ENCODE measurements at places on chromosomes 16 and 17.
A peak's percentile ranks its signal among the peaks of the same experiment; 100 is the strongest.

DNA sequence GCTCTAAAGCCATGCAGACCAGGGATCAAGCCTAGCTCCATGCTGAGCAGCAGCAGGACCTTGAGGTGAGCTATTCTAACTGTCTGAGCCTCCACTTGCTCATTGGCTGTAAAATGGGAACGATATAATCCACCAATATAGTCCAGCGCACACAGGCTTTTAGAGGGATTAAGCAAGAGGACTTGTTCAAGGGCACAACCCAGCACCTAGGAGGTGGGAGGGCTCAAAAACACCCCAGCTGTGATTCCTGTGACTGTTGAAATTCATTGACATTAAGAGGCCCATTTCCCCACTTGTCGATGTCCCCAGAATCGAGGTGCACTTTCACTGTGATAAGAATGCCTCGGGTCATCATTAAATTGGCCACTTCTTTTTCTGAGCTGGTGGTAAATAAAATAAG lies 4.1 kb downstream of the USH1G start:
- H3K27me3 ChIP-seq: peaks cover 65% of the 10 kb centered on the region
- no peak overlapping the region for H3K27ac ChIP-seq
- H3K4me3 ChIP-seq: no peak overlapping the region
- peaks cover 31% of the 10 kb centered on the region for H3K4me1 ChIP-seq
- no peaks in the 10 kb centered on the region for H3K36me3 ChIP-seq

DNA sequence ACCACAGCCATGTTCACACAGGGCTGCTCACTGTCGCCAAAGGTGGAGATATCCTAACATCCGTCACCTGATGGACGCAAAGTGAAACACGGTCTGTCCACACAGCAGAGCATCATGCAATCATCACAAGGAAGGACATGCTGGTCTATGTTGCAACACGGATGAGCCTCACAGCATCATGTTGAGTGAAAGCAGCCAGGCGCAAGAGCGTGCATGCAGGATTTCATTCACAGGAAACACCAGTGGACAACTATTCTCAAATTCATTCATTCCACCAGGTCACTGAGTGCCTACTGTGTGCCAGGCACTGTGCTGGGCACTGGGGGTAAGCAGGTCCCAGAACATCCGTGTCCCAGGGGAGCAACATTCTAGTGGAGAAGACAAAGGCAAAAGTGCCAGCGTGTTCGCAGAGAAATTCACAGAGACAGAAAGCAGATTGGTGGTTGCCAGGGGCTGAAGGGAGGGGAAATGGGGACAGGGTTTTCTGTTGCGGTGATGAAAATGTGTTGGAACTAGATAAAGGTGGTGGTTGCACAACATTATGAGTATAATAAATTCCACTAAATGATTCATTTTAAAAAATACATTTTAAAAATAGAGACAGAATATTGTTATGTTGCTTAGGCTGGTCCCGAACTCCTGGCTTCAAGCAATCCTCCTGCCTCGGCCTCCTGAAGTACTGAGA lies 22.7 kb upstream of the KCNJ12 start:
- DNase-seq: no peak
- H3K4me1 ChIP-seq: no peaks in the 10 kb centered on the region
- H3K4me3 ChIP-seq: no peak overlapping the region
- H3K27me3 ChIP-seq: peaks cover 3% of the 10 kb centered on the region

DNA sequence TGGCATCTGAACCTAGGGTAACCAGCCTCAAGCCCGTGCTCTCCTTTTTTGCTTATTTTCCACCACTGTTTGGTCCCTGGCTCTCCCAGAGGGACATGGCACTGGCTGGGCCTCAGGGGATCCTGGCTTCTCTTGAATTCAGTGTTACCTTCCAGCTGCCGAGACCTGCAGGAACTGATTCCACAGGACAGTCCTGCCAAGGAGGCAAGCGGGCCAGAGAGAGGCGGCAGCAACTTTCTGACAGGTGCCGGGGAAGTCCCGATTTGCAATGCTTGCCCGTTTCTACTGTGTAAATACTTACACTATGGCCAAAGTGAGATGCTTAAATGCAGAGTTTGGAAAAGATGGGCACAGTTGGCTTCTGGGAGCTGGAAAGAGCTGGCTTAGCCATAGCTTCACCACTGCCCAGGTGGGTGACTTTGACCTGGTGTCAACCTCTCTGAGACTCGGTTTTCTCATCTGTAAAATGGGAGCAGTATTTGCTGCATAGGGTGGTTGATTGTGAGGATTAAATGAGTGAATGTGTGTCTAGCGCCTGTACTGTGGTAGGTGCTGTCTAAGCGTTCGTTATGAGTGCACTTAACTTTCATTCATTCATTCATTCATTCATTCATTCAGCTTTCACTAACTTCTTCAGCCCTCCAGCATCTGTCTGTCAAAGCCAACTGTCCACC lies 124.9 kb downstream of the CMIP start:
- no peaks in the 10 kb centered on the region for H3K27me3 ChIP-seq
- no peak overlapping the region for H3K4me3 ChIP-seq
- peaks cover 6% of the 10 kb centered on the region for H3K36me3 ChIP-seq
- peaks cover 76% of the 10 kb centered on the region for H3K4me1 ChIP-seq
- DNase-seq: no peak

GRCh38 chr17:72878975-72879660 lies 213.4 kb downstream of the SLC39A11 start:
- no peak overlapping the region for H3K4me3 ChIP-seq
- no peak overlapping the region for H3K27ac ChIP-seq
- 0 out of 3 replicates have a peak, but pooled peaks cover 2% of the 10 kb centered on the region for H3K36me3 ChIP-seq
- peaks cover 4% of the 10 kb centered on the region for H3K4me1 ChIP-seq
- DNase-seq: no peak

DNA sequence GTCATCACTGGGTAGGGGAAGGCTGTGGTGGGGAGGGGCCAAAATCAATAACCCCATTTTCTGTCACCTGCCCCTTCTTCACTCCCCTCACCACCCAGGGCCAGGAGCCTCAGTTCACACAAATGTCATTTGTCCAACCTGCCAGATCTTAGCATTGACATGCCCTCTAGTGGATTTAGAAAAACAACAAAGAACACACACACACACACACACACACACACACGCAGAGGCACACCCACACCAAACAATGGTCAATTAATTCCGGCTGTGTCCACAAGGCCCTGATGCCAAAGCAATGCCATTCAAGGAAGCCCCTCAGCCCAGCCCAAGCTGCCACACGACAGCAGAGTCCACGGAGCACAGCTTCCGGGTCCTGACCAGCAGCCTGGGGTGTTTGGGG lies 68.4 kb downstream of the NOG start:
- no peaks in the 10 kb centered on the region for H3K4me1 ChIP-seq
- DNase-seq: no peak
- H3K4me3 ChIP-seq: no peak overlapping the region
- no peak overlapping the region for H3K27ac ChIP-seq

DNA sequence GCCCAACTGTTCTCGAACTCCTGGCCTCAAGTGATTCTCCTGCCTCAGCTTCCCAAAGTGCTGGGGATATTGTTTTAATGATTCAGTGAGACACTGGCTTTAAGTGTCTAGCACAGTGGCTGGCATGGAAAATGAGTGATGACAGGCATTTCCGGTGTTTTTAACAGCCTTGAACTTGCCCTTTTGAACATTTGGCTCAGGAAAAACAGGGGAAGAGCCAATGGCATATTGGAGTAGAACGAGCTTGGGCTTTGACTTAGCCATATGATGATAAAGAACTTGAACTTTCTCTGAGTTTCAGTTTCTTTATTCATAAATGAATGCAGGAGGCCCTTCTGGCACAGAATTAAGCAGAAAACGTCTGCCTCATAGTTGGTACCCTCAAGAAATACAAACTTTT lies 145.0 kb upstream of the HS3ST4 start:
- H3K36me3 ChIP-seq: no peaks in the 10 kb centered on the region
- DNase-seq: peak; percentile 23
- no peak overlapping the region for H3K27ac ChIP-seq
- no peaks in the 10 kb centered on the region for H3K27me3 ChIP-seq
- no peak overlapping the region for H3K4me3 ChIP-seq

DNA sequence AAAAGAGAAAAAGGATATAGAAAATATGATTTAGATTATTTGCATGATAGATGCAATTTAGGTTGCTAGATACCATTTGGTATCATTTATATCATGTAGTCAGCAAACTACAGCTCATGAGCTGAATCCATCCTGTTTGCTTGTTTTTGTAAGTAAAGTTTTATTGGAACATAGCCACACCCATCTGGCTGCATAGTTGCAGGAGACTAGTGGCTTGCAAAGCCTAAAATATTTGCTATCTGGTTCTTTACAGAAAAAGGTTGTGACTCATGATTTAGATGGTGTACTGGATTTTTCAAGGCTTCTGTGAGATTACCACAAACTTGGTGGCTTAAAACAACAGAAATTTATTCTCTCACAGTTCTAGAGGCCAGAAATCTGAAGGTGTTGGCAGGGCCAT lies 49.9 kb downstream of the MAP2K4 start:
- H3K4me1 ChIP-seq: no peaks in the 10 kb centered on the region
- H3K4me3 ChIP-seq: no peak overlapping the region
- no peak for DNase-seq
- H3K36me3 ChIP-seq: no peaks in the 10 kb centered on the region
- no peaks in the 10 kb centered on the region for H3K27me3 ChIP-seq

GRCh38 chr17:33421933-33422332 lies 128.8 kb upstream of the ASIC2 start:
- no peak for DNase-seq
- no peaks in the 10 kb centered on the region for H3K27me3 ChIP-seq

DNA sequence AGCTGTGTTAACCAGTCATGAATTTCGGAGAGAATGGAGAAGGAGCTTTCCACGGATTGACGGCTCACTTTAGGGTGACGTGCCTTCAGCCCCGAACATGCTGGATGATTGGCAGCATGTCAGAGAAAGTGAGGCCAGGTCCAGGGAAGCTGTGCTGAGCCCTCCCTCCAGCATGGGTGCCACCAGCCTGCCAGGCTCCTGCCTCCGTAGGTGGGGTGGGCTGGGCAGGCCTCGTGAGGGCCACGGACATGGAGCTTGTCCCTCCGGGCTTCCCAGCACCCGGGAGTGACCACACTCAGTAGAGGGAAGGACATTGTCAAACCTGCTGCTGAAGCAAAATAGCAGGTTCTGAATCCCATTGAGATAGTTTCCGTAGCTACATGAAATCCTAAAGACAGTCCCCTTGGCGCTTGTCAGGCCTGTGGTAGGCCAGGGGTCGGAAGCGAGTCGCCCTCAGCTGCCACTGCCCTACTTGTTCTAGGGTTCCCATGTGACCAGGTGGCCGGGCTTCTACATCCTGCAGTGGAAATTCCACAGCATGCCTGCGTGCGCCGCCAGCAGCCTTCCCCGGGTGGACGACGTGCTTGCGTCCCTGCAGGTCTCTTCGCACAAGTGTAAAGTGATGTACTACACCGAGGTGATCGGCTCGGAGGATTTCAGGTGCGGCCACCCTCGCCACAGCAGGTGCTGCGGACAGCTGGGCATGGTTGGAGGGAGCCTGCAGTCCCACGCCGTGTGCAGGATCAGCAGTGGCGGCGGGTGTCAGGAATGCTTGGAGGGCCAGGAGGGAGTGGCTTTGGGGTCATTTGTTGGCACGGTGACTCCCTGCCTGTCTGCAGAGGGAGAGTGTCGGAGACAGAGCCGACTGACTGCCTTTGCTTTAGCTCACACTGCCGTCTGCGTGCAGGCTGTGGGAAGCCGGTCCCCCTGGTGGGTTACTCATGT lies 72.3 kb downstream of the SEC14L1 start:
- no peaks in the 10 kb centered on the region for H3K27me3 ChIP-seq
- DNase-seq: no peak
- no peak overlapping the region for H3K27ac ChIP-seq

DNA sequence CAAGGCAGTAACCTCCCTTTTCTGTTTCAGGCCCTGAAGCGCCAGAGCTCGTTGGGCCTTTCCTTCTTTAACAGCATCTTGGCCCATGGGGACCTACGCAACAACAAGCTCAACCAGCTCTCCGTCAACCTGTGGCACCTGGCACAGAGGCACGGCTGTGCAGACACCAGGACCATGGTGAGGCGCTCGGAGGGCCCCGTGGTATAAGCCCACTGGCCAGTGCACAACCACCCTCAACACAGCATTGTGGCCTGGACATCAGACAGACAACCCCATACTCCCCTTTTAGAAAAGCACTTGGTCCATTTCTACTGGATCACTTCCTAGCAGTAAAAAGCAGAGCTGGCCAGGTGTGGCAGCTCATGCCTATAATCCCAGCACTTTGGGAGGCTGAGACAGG lies 18.6 kb downstream of the KNOP1 start:
- no peak for DNase-seq
- H3K4me3 ChIP-seq: no peak overlapping the region
- H3K4me1 ChIP-seq: peaks cover 20% of the 10 kb centered on the region
- peaks cover 25% of the 10 kb centered on the region for H3K36me3 ChIP-seq
- no peak overlapping the region for H3K27ac ChIP-seq

- no peak for DNase-seq
- peaks cover 71% of the 10 kb centered on the region for H3K4me1 ChIP-seq
- no peaks in the 10 kb centered on the region for H3K36me3 ChIP-seq
These were observed 63.3 kb downstream of the PECAM1 start for GRCh38 chr17:64327201-64327930.

DNA sequence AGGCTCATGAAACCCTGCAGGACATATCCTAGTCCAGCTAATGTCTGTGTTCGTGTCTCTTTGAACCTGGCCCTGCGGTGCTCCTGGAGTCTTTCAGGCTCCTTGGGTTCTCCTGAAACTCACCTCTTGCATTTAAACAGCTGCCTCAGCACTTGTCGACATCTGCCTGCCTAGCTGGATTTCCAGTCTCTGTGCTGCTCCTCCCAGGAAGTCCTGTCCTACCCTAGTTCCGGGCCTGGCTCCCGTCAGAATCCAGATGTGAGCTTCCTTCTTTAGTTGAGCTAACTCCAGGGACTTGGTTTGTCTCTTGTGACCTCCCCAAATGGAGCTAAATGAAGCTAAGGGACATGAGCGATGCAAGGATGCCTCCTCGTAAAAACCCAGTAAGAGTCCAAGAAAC lies 155.2 kb upstream of the PIRT start:
- no peaks in the 10 kb centered on the region for H3K27me3 ChIP-seq
- H3K4me1 ChIP-seq: peaks cover 9% of the 10 kb centered on the region
- no peaks in the 10 kb centered on the region for H3K36me3 ChIP-seq
- DNase-seq: no peak
- H3K27ac ChIP-seq: no peak overlapping the region
- H3K4me3 ChIP-seq: no peak overlapping the region

DNA sequence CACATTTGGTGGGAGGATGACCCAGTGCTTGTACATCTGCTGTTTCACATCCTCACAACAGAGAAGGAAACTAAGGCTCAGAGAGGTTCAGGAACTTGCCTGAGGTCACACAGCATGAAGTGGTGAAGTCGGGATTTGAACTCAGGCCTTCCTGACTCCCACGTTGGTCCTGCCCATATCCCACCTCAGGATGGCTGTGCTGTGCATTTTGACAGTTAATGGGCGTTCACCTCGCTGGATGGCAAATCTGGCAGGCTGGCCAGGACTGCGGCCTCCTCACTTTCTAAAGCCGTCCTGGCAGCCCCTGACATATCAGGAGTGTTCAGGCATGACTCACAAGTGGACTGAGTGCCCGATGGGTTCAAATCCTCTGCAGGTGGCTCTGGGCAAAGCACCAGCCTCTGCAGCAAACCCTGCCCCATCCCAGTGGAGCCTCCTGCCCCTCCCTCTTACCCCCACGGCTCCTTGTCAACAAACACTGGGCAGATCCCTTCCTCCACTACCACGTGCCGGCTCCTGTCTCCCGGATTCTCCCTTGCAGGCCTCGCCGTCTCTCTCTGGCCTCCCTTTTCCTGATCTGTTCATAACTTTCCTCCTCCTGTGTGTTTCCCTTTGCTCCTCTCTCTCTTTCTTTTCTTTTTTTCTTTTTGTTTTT lies 29.2 kb downstream of the SOCS3 start:
- no peak for DNase-seq
- H3K27ac ChIP-seq: no peak overlapping the region
- no peak overlapping the region for H3K4me3 ChIP-seq
- H3K27me3 ChIP-seq: peaks cover 72% of the 10 kb centered on the region
